ENCODE measurements at places on chromosomes 7 and 10. TPM values are rescaled to one million over a fixed set of nuclear protein-coding genes. Genes with fewer than 3 reads are reported as not detected.

PLXNA4 gene
- 1.0 TPM for total RNA-seq

ELN gene
- total RNA-seq: 2.7 TPM

TMEM254 gene
- 18.4 TPM for total RNA-seq

MSMB gene
- total RNA-seq: 0.89 TPM

EPDR1 gene
- total RNA-seq: 8.3 TPM

DYDC2 gene
- total RNA-seq: 0.97 TPM

SERPINE1 gene
- 3.4 TPM for total RNA-seq

DNA sequence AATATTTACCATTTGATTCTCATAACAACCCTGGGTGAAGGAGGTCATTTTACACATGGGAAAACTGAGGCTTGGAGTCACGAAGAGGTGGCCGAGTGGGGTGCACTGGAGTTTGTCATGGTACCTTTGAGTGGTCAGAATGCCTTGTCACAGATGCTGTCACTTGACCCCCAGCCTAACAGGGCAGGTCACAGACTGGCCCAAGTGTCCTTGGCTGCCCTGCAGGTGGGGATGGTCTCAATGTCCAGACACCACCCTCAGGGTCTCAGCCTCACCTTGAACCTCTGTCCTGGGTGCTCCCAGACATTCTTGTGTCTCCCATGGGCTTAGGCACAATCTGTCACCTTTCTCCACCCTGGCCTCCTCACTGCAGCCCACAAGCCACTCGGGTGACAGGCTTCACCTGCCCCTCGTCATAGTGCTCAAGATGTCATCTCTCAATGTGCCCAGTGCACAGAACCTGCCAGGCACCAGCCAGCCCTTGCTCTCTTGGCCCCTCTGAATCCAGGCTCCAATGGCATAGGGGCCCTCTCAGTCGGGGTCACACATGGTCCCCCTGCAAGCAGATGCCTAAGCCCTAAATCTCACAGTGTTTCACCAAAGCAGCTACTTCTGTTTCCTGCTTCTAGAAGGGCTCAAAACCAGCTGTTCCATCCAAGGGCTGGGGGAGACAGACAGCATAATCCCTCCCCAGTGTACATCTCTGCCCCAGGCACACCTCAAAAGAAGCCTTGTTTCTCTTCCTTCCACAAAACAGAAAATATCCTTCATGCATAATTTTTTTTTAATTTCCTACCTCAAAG lies 76.8 kb upstream of the NANOS1 start:
- no peak for DNase-seq

DNA sequence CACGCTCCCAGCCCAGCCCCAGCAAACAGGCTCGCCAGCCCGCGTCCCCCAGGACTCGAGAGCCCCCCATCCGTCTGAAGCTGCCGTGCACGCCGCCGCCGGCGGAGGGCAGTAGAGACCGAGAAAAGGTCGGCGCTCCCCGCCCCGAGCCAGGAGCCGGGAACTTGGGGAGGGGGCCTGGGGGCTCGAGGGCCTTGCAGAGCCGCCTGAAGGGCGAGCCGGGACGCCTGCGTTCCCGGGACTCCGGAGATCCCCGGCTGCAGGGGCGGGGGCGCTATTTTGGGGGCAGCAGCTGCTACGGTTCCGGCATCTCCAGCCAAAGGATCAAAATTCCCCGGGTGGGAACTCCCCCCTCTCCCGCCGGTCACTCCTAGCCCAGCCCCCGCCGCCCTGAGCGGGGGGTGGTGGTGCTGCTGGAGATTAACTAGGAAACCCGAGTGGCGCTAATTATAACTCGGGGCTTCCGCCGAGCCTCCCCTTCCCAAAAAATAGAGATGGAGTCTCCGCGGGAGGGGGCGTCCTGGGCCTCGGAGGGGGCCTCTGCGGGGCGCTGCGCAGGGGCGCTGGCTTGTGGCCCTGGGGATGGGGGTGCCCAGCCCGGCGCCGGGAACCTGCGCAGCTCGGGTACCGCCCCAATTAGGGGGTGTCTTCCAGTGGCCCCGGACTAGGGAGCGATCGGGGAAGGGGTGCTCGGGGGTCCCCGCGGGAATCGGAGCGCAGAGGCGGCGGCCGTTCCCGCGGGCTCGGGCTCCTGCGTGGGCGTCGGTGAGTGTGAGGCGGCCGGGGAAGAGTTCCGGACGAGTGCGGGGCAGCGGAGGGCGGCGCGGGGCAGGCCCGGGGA lies 608 bp downstream of the ACHE start:
- DNase-seq: peak; percentile 97

- DNase-seq: no peak
Measured at GRCh38 chr10:96460316-96460715, 53.4 kb downstream of the TLL2 start.

DNA sequence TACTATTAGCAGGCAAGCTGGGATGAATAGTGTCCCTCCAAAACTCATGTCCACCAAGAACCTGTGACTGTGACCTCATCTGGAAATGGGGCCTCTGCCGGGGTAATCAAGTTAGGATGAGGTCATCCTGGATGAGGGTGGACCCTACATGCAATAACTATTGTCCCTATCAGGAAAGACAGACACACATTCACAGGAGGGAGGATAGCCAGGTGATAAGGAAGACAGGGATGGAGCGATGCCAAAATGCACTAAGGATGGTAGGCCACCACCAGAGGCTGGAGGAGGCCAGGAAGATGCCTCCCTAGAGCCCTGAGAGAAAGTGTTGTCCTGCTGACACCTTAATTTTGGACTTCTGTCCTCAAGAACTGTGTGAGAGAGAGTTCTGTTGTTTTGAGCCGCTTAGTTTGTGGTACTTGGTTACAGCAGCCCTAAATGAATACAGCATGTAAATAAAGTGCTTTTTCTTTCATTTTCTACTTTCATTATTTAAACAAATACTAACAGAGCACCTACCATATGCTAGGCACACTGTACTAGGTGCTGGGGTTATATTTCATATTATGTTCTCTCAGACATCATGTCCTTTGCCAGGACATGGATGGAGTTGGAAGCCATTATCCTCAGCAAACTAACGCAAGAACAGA lies 111.9 kb downstream of the USP6NL start:
- DNase-seq: no peak

DNA sequence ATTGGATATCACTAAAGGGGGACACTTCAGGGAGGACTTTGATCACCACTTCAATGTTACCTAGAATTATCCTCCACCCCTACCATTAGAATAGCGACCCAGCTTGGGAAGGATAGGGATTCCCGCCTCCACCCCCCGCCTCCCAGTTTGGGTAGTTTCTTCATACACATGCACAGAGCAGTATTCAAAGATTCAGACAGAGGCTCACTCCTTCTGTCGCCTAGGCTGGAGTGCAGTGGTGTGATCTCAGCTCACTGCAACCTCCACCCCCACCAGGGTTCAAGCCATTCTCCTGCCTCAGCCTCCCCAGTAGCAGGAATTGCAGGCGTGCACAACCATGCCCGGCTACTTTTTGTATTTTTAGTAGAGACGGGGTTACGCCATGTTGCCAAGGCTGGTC lies 1166.1 kb downstream of the TYW1 start:
- no peak for DNase-seq

DNA sequence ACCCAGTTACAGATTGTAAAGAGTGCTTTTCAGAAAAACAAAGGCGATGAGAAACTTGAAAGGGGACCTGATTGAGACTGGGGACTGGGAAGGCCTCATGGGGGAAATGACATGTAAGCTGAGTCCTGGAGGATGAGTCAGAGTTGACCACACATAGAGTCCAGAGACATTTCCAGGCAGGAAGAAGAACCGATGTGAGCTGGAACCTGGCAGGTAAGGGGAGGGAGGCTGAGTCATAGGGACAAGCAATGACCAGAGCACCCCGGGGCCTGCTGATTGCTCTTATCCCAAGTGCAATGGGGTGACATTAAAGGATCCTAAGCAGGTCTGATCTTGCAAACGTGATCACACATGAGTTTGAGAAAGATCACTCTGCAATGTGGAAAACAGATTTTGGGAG lies 11.7 kb downstream of the TLL2 start:
- DNase-seq: no peak

- DNase-seq: no peak
Measured at GRCh38 chr7:28815369-28815927, 142.7 kb downstream of the TRIL start.

DNA sequence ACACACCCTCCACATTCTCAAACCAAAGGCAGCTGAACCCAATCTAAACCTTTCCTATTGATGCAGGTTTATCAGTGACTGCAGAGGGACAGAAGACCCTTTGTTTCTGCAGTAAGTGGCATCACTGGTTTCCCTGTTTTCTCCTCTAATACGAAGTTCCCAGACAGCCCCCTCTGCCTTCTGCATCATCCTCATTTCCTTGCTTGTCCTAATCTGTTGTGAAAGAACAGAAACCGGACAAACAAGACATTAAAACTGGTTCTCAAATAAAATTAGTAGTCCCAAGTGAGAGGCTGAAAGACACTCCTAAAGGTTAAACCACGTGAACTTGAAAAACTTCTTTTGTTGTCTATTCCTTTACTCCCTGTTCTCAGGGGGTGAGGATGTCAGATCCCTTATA lies 10.1 kb upstream of the ADRB1 start:
- no peak for DNase-seq

GRCh38 chr10:22335173-22335933 lies 9.9 kb upstream of the SPAG6 start:
- DNase-seq: peak; percentile 78

- DNase-seq: peak; percentile 47
Measured at GRCh38 chr7:159121068-159121467, 23.6 kb downstream of the VIPR2 start.

DNA sequence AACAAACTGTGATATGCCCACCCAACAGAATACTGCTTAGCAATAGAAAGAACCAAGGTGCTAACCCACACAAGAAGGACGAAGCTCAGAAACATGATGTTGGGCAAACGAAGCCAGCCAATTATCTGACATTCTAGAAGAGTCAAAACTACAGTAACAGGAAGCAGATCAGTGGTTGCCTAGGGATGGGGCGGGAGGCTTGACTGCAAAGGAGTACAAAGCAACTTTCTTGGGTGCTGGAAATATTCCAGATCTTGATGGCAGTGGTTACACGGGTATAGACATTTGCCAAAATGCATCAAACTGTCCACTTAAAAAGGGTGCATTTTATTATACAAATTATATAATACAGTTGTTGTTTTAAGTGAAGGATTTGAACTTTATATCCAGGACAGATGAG lies 41.1 kb upstream of the RET start:
- DNase-seq: peak; percentile 12

DNA sequence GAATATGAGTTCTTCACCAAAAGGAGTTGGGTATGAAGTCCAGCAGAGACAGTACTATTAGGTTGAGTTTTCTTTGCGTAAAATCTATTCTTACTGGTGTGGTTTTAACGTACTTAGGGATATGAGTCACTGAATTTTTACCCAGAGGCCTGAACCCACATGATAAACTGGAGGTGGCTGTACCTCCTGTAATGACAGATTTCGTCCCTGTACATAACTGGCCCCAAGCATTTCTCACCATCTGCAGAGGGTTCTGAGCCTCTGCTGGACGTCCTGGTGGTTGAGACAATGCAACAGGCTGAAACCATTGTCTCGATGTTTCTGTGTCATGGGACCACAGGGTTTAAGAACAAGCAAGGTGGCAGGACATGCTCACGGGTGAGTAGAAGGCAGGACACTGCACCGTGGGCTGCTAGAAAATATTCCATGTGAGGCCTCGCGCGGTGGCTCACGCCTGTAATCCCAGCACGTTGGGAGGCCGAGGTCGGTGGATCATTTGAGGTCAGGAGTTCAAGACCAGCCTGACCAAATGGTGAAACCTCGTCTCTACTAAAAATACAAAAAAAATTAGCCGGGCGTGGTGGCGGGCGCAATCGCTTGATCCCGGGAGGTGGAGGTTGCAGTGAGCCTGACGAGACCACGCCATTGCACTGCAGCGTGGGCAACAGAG lies 233.9 kb downstream of the DNAJB6 start:
- no peak for DNase-seq
